ENCODE measurements at places on chromosomes 4 and X.

GRCh38 chr4:89331197-89331596 is 23.6 kb upstream of the GPRIN3 start:
- no peak for DNase-seq

DNA sequence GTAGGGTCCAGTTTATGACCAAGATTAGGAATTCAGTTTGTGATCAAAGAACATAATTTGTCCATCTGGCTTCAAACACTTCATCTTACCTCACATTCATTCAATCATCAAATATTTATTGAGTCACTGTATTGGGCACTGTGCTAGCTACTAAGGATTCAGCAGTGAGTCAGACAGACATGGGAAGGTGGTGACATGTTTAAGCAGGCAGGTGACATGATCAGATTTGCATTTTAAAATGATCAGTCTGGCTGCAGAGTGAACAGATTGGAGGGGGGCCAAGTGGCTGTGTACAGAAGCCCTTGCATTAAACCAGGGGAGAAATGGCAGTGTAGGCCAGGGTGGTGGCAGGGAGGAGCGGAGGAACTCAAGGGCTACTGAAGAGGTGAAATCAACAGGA is 25.1 kb upstream of the APLN start:
- DNase-seq, result no peak

DNA sequence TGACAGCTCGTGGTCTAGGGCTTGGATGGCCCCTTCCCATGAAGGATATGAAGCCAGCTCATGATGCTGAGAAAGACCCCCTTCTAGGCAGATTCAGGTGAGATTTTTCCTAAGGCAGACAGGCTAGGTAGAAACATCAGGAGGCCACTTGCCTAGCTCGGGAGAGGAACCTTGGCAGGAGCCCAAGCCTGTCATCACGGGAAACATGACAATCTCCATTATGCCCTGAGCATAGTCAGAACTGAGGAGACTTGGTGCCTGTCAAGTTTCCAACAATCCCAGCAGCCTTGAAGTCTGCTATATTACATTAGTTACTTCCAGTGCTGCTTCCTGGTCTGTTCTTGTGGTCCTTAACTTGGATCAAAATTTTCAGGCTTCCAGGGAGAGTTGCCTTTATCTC is 18.7 kb upstream of the WDR1 start:
- no peak for DNase-seq

DNA sequence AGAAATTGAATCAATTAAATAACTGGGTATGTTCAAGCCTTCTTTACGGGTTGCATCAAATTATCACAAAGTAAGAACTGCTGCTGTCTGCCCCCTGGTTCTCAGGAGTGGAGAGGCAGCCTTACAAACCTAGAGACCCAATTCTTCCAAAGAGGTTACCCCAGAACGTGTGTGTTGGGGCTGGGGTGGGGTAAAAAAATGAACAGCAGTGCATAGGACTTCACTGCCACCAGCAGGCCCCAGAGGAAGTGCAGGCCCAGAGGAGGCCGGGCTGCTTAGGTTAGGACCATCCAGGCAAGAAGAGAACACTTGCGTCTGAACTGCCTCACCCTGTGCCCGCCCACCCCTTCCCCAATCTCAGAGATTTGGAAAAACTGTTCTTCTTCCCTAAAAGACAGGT is 1.5 kb upstream of the NWD2 start:
- no peak for DNase-seq

DNA sequence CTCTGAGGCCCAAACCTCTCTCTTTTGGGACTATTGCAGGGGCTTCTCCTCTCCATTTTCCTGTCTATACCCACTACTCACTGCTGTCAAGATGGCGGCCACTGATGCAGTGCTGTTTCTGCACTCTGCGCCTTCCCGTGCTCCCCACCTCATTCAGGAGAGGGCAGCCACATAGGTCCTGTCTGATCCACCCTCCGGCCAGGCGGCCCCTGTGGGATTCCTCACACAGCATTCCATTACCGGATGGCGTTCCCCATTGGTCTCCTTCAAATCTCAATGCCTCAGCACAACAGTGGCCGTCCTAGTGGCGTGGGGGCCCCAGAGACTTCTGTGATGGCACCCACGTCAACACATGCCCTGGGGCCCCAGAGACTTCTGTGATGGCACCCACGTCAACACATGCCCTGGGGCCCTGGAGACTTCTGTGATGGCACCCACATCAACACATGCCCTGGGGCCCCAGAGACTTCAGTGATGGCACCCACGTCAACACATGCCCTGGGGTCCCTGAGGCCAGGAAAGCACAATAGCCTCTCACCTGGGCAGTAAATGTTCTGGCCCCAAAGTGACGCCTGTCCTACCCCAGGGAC is 7.3 kb downstream of the SPON2 start:
- no peak for DNase-seq

DNA sequence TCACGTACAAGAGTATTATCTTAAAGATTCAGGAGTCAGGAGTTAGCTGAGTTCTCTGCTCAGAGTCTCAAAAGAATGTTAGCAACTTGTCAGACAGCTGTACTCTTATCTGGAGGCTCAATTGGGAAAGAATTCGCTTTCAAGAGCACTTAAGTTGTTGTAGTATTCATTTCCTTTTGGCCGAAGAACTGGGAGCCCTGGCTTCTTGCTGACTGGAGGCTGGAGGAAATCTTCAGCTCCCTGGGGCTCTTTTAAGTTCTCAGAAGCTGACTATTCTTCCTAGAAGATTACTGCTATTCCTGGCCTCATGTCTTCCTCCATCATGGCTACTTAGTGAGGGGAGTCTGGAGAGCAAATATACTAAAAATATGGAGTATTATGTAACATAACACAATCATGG is 587.2 kb downstream of the EPHA5 start:
- no peak for DNase-seq

DNA sequence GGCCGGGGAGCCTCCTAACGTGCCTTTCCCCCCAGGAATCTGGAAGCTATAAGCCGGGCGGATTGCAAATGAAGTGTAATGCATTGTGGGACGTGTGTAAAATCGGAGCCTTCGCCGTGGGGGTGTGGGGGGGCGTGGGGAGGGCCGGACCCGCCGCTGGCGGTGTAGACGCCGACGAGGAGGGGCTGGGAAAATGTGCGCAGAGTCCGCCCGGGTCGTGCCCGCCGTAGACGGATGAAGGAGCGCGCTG is 1.3 kb downstream of the STOX2 start:
- DNase-seq, result no peak

DNA sequence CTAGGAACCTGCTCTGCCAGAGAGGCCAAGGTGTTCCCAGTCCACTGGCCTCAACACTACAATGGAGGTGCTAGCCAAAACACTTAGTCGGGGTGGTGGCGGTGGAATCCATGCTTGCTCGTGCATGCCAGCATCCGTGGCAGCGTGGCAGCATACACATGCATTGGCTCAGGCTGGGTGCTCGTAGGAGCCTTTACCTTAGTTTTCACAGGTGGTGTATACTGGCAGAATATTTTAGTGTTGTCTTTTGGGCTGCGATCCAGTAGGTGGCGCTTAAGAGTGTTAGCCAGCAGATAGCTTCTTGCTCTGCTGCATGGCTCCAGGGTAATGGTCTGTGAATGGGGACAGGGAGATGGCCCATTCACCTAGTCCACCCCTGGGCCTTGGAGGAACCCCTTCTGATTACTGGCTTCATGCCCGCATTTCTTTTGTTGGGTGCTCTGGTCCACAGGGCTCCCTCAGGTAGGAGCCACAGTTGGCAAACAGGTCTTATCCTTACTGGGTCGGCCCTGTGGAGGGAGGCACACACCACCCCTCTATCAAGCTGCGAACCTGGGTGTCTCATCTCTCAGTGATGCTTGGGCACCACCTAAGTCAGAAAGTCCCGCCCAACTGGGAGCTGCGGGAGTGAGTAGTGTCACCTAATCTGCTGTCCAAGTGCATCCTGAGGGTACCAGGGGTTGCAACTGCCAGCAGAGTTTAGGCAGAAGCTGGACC is 40.0 kb downstream of the RIPPLY1 start:
- no peak for DNase-seq

DNA sequence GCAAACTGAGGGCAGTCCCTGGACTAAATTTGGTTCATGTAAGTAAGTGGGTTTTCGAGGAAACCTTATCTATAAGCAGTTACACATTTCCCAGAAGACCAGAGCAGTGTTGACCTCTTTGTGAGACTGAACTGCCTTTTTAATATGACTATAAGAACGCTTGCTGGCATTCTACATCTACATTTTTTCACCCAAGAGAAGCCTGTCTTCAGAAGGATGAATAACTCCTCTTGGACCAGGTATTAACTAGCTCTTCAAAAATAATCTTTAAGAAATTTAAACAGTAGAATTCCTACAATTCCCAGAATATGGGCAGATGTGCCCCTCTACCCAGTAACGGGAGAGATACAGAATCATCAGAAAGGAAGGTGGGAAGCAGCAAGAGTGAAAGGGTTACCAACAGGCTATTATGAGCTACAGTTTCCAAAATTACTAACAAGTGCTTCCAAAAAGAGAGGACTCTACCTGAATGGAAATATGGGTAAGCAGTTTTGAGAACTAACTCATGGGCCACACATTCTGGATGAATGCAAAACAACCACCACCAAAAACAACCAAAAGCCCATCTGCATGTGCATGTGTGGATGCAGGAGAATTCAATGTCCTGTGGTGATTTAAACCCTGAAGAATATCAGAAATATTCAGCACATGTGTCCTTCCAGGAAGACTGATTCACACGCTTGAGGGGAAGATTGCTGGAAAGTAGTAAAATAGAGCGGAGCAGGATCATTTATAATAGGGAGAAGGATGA is 17.4 kb downstream of the BBS12 start:
- no peak for DNase-seq

GRCh38 chr4:118353534-118354030 is 779 bp upstream of the PRSS12 start:
- DNase-seq, result no peak

DNA sequence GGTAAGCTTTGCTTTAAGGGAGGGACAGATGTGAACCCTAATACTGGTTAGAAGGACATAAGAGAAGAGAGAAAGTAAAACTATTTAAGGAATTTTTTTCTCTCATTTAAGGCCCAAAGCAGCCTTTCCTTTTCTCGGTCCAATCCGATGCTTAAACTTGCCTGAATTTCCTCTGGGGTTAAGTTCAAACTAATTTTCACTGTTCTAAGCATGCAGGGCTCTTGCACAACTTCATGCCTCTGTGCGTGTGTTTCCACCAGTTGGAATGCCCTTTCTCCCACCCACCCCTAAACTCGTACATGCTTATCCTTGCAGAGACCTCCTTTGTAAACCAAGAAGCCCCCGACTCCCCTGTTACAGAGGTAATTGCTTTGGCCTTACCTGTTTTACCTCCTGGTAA is 204.7 kb downstream of the CBR4 start:
- no peak for DNase-seq

DNA sequence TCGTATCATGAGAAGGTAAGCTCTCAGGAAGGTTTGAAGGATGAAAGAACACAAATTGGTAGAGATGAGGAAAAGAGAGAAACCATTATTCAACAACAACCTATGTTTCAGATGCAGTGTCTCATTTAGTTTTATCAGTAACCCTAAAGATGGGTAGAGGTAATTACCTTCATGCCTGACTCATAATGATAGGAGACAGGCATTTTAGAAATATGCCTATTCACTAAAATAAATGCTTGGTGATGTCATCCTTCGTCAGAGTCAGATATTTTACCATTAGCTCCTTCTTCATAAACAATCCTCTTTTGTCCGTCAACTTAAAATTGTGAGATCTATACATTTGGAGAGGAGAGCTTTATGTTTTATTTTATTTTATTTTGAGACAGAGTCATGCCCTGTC is 21.5 kb upstream of the RNF150 start:
- no peak for DNase-seq

DNA sequence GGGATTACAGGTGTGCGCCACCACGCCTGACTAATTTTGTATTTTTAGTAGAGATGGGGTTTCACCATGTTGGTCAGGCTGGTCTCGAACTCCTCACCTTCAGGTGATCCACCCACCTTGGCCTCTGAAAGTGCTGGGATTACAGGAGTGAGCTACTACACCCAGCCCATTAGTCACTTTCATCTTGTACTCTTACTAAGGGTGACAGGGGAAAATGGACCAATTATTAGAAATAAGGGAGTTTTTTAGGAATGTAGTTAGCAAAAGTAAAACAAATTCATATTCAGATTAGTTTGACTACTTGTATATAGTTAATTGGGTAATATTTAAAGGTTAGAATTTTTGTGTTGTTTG is 26.1 kb downstream of the SMARCA5 start:
- DNase-seq, result no peak

DNA sequence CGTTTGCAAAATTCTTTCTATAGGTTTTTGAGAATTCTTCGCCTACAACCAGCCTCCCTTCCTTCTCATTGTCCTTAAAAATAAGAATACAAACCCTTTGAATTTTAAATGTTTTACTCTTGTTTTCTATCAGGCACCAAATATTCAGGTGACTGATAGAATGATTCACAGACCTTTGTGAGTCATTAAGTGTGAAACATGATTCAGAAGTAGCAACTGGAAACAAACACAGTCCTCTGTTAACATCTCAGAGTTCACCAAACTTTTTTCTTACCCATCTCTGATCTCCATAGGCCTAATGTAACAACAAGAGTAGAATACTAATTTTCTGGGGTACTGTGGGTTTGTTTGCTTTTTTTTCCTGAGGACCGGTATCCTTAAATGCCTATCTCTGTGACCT is 63.4 kb upstream of the MAB21L2 start:
- no peak for DNase-seq

- DNase-seq, result no peak
These were observed 57.2 kb downstream of the FRMPD3 start for GRCh38 chrX:107506596-107507031.

DNA sequence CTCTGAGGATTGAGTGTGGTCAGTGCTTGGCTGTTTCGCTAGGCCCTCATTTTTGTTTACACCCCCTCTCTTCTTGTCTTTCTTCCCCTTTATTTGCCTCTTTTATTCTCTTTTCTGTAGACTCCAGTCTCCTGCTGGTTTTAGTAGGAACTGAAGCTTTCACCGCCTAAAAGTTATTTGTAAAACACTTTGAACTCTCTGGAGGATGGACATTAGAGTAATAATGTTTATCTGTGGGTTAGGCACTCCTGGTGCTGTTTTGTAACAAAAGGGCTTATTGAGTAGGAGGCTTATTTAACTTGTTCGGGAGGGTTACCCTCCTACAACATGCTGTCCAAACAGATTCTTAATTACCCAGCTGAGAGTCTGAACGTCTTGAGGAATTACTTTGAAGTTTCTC is 1.6 kb upstream of the ARHGAP10 start:
- DNase-seq, result no peak

DNA sequence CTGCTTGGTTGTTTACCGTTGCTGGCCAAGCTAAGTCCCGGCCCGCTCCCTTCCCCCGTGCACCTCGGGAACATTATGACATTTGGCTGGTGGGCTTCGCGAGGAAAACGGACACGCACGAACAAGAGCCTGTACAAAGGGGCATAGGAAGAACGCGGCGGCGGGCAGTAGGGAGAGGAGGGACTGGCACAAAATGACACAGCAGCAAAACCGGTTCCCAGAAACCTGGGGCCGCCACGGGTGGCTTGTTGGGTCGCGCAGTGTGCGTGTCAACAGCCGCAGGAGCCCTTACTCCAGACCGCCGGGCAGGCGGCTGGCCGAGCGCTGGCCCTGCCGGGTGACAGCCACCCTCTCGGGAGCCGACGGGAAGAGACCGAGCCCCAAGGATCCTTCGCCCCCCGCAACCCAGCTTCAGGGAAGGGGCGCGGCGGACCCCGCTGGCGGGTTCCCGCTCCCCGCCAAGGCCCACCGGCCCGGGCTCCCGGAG is 1.6 kb upstream of the LIN54 start:
- DNase-seq, result no peak
